ENCODE measurements at places on chromosomes 2 and 18.

DNA sequence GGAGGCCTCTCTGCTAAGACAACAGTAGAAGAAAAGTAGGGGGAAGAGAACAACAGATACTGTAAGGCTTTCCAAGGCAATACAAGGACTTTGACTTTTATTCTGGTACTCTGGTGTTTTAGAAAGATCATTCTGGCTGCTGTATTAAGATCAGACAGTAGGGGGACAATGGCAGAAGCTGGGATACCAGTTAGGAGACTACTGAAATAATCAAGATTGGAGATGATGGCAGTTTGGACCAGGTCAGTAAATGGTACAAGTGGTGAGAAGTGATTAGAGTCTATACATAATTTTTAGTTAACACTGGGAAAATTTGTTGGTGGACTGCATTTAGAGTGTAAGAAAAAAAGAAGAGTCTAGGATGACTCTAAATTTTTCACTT is 139.7 kb downstream of the ROCK1 start:
- DNase-seq: no peak

- no peak for DNase-seq
Measured at GRCh38 chr2:217790195-217790594, 212.6 kb downstream of the TNS1 start.

GRCh38 chr2:154402213-154402612 is 296.3 kb upstream of the KCNJ3 start:
- DNase-seq: no peak

GRCh38 chr2:164903951-164904350 is 51.4 kb downstream of the SLC38A11 start:
- DNase-seq: no peak

DNA sequence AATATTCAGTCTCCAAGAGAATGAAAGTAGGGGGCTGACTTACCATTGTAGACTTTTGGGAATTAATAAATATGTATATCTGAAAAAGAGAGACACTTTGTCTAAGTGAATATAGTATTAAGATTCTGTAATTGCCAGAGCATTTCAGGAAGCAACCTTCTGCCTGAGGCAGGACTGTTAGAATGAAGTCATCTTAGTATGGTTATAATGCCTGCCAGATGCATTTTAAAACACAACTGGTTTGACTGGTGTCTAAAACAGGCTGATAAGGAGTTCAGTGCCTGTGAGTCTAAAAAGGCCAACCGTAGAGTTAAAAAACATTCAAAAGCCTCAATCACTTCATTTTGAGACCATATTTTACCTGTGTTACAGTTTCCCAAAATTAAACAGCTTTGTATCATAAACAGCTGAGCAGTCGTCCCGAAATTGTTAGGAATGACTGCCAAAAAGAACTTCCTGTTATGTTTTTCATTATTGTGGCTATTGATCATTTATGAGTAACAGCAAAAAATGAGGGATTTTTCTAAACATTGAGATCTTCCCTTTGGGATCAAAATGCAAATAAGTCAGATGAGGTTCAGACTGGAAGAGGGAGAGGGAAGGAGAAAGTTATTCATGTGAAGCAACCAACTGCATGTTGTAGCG is 443.9 kb downstream of the PID1 start:
- no peak for DNase-seq

GRCh38 chr2:156325688-156326525 is 6.6 kb downstream of the NR4A2 start:
- no peak for DNase-seq

All from stimulated activated CD8-positive, alpha-beta memory T cell treated with anti-CD3 and anti-CD28 coated beads, Interleukin-4, amount 100 ng/mL, for 1 hour (primary cell).